ENCODE measurements at places on chromosomes 6 and 20. TPM values are rescaled to one million over a fixed set of nuclear protein-coding genes. Genes with fewer than 3 reads are reported as not detected.

DNA sequence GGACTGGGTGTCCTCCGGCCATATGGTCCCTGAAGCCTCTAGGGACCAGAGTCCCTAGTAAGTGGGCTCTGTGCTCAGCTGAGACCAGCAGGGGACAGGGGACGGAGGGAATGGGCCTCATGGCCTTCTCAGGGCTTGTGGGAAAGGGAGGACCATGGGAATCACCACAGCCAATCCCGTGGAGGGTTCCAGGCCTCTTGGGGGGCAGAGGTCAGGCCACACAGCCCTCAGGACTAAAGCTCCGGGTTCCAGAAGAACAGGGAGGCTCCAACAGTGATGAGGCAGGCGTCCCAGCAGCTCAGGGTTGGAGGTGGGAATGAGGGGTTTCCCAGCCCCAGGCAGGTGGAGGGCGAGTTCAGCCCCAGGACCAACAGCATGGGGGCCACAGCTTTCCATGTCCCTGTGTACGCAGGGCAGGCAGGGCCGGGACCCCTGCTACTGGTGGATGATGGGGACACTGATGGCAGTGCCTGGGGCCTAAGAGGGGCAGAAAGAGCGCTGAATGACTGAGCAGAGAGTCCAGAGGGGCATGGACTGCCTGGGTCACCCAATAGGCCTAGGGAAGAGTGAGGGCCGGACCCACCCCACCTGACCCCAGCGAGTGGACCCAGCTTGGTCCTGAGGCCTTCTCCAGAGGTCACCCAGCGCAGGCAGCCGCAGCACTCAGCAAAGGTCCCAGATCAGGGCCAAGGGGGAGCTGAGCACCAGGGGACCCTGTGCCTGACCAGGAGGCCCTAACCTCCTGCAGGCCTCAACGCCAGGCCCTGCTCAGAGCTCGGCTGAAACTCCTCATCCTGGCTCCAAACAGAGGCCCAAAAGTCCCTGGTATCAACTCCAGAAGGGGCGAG lies 8.8 kb downstream of the MYL9 start:
- DNase-seq: no peak

DNA sequence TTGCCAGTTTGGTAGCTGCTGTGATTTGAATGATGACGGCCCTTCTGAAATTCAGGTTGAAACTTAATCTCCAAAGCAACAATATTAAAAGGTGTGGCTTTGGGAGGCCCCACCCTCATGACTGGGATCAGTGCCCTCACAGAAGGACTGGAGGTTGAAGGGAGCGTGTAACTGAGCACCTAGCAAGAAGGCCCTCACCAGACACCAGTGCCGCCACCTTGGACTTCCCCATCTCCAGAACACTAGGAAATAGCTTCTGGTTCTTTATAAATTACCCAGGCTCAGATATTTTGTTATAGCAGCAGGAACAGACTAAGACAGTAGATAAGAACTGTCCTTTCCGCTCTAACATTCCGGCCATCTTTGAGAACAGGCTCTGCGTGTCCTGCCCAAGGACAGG lies 243.1 kb downstream of the DLL1 start:
- no peak for DNase-seq

DNA sequence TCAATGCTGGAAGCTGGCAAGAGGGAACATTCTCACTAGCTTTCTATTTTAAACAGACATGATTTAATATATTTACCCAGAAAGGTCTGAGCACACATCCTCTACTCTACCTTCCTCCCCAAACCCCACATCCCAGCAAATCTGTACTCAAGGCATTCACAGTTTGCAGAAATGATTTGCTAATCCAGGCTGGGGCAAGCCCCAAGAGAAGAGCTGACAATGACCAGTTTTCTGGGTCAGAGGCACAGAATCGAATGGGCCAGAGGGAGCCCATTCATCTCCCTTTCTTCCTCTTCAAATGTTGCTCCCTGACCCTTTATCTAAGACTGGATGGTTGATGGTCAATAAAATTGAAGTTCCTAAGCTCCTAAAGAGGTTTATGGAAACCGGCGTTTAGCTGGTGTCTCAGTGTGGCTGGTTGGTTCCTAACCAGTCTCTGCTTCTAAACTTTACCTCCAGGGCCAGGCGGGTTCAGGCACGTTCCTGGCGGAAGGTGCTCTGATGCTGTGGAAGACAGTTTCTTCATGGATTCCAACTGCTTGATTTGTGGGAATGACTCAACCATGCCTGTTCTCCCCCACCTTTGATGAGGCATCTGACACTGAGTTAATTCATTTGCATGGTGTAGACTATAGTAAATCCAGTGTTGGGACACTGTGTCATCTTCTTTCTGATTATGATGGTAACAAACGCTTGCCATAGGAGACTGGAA lies 96.4 kb upstream of the IYD start:
- no peak for DNase-seq

Gene HLA-F
- 229 TPM for total RNA-seq

Gene TRIM15
- total RNA-seq: 0.18 TPM

Data from activated CD4-positive, alpha-beta T cell treated with anti-CD3 and anti-CD28 coated beads for 36 hours (primary cell).